ENCODE measurements at places on chromosomes 4 and X.

DNA sequence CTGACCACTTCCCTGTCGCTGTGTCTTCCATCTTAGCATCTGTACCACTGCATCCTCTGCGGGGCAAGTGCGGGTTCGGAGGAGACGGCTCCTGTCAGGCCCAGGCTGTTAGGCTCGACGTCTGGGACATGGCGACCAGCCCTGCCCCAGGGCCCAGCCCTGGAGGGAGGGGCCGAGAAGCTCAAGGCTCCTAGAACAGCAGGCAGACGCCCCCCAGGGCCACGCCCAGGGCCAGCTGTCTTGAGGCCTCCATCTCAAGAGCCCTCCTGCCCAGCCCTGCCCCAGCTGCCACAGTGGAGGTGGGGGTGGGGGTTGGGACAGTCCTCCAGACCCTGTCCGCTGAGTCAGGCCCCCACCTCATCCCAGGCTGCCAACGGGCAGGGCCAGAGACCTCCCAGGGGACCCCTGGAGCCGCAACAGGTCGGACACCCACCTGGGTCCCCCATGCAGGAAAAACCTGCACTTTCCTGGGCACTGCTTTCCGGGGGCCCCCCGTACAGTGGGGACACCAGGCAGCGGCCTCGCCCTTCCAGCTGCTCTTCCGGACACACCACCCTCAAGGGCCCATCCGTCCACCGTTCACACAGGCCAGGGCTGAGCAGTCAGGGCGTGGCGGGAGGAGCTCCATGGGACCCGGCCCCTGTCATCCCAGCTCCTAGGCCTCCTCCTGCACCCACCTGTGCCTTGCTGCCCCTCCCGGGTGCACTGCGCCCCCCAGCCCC, 83.1 kb downstream of the FAM53A start:
- no peak for DNase-seq

GRCh38 chr4:20418861-20419451, 167.3 kb downstream of the SLIT2 start:
- peak; percentile 70 for DNase-seq

- DNase-seq: no peak
These were observed 46.7 kb downstream of the CXCL13 start for GRCh38 chr4:77652237-77652897.

DNA sequence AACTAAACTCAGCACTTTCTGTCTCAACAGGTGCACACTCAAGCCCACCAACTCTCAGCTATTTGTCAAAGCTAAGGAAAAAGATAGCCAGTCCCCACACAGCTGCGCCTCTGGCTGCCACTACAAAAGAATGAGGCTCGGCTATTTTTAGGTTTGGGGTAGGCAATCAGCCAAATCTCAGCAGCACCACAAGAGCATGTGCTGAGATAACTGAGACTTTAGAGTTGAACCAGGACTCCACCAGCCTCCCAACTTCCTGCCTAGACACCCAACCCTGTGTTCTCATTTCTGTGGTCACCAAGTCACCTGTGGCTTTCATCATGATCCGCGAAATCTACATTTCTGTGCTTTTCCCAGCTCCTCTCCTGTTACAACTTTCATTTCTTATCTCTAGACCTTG, 28.0 kb downstream of the DMD start:
- peak; percentile 0 for DNase-seq

GRCh38 chr4:1109898-1110506, 3.4 kb downstream of the RNF212 start:
- no peak for DNase-seq

Measured in GM12865 (cell line).